Stimulated activated CD8-positive, alpha-beta memory T cell treated with anti-CD3 and anti-CD28 coated beads, Interleukin-15, amount 100 ng/mL, for 24 hours (primary cell): ENCODE measurements at places on chromosomes 2 and 18.

- DNase-seq, result no peak
Observed at GRCh38 chr2:170177950-170178781, at the start of gene MYO3B. Gene MYO3B (plus strand): TSS chr2:170178147. CDS start chr2:170178288, 141 bp downstream.

DNA sequence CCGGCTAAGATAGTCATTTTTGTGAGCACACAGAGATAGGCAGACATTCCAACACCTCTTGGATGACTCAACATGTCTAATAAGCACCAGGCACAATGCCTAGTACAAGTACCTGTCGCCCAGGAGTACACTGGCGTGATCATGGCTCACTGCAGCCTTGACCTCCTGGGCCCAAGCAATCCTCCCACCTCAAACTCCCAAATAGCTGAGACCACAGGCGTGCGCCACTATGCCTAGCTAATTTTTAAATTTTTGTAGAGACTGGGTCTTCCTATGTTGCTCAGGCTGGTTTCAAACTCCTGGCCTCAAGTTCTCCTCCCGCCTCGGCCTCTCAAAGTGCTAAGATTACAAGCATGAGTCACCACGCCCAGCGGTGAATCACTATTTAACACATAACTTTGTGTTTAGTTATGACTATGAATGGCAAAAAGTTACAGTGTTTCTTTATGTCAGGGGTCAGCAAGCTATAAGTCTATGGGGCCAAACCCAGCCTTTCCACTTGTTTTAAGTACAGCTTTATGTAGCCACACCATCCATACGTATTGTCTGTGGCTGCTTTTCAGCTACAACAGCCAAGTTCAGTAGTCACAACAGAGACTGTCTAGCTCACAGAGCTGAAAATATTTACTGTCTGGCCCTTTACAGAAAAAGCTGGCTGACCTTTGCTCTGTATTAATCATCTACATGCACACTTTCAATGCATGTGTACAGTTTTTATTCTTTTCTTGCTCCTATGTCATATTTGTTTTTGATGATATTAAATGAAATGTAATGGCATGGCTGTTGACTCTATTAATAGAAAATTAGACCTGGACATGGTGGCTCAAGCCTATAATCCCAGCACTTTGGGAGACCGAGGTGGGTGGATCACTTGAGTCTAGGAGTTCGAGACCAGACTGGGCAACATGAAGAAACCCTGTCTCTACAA lies 18.7 kb downstream of the ORC2 start:
- peak; percentile 19 for DNase-seq

- DNase-seq, result no peak
Observed at GRCh38 chr2:129765326-129765677, 214.2 kb upstream of the RAB6C start.

GRCh38 chr2:24822049-24822706 lies 29.0 kb downstream of the CENPO start:
- no peak for DNase-seq

DNA sequence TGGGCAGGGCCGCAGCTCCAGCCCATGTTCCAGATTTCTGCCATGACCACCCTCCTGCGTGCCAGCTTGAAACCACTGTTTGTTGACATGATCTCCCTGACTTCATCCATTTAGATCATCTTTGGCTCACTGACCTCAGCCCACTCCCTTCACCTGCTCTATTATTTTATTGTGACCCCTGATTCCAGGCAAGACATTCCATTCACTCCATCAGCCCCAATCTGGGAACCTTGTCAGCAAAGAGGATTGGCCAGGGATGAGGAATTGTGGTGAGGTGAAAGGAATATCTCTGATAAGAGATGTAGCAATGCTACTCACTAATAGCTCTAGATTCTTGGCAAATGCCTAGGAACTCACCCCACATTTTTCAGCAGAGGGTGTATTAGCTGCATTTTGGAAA lies 174.2 kb downstream of the TMEM247 start:
- no peak for DNase-seq

GRCh38 chr2:41204315-41204714 lies 752.4 kb upstream of the SLC8A1 start:
- DNase-seq, result no peak

DNA sequence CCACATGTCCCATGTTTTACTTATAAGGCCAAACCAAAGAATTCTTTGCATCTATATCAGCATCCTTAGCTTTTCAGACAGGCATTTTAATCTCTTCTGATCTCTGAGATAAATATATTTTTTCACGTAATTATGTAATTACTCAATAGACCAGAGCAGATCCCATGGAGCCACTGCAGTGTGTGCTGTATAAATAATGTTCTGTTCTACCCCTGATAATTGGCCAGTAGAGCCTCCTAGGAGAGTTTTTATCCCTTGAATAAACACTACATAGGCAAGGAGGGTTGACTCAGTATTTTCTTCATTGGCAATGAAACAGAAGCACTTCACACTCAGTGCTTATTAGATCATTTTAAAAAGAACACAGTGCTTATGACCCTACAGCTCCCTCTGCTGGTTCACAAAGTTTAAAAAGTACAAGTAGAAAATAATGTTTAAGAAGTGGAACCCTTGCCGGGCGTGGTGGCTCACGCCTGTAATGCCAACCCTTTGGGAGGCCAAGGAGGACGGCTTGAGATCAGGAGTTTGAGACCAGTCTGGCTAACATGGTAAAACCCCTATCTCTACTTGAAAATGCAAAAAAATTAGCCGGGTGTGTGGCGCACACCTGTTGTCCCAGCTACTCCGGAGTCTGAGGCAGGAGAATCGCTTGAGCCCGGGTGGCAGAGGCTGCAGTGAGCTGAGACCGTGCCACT lies 91.9 kb downstream of the PPP1R1C start:
- no peak for DNase-seq

GRCh38 chr2:67566958-67567635 lies 170.0 kb downstream of the ETAA1 start:
- no peak for DNase-seq

- DNase-seq, result no peak
Observed at GRCh38 chr2:2571301-2572150, 240.5 kb upstream of the MYT1L start.

DNA sequence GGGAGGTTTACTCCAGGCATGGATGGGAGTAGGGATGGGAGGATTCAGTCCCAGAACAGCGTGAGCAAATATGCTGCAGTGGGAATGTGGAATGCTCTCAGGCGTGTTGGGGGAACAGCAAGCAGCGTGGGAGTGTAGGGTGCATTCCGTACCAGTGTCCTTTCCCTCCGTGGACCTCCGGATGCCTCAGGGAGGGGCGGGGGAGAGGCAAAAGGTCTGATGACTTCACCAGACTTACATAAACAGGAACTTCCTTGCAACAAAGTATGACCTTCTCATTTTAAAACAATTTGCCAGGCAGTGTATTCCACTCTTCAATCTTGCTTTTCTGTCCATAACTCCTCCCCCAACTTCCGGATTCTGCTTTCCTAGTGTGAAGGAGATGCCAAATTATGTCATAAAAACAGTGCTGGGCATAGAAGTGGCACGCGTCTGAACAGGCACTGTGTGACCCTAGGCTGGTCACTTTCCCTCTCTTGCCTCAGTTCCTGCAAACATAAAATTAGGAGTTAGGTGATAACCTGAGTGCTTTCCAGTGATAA lies 36.9 kb downstream of the RPL37A start:
- DNase-seq, result no peak

- no peak for DNase-seq
Observed at GRCh38 chr2:232541961-232542714, 2.6 kb downstream of the CHRNG start.

DNA sequence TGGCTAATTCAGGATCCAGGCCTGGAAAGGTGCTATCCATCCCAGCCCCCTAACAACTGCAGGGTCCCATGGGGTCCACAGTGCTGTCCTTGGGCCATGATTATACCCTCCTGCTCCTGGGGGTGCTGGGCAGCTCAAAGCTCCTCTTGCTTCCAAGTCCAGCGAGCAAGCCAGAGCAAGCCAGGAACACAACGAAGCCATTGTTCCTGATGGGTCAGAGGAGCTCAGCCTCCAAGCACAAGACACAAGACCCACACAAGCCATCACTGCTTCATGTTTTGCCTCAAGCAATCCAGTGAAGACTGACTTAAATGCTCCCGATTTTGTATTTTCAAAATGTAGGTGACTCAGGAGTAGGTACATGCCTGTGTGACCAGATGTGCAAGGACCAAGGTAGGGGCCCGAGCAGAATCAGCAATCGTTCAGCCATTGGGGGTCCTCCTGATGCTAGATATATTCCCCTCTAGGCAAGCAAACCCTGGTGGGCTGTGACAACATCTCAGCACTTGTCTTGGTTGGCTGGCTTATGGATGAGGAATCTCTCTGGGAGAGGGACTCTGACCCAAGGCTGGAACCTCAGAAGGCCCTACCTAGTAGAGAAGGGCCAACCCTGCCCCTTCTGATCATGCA lies 90.8 kb downstream of the EPAS1 start:
- no peak for DNase-seq

DNA sequence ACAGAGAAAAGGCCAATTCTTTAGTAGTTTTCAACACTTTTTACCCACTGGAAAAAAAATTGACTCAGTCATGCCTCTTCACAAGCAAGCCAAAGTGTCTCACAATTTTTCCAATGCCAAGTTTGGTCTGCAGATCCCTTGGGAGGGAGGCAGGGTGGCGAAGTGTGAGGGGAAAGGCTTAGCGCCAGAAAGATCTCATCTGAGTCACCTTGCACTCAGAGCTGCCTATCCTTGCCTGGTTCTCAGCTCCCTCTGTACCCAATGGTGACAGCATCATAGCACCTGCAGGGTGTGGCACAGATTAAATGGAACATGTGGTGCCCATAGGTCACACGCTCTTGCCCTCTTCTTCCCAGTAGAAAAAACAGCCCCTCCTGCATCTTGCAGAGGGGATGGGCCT lies 55.2 kb upstream of the GYPC start:
- no peak for DNase-seq

GRCh38 chr2:40041422-40042382 lies 262.6 kb upstream of the THUMPD2 start:
- no peak for DNase-seq

GRCh38 chr18:72986103-72986502 lies 118.3 kb upstream of the NETO1 start:
- DNase-seq, result no peak

GRCh38 chr2:220849433-220849832 lies 722.7 kb downstream of the EPHA4 start:
- DNase-seq, result no peak

- DNase-seq, result no peak
Observed at GRCh38 chr2:189751080-189751658, 11.4 kb downstream of the OSGEPL1 start.

DNA sequence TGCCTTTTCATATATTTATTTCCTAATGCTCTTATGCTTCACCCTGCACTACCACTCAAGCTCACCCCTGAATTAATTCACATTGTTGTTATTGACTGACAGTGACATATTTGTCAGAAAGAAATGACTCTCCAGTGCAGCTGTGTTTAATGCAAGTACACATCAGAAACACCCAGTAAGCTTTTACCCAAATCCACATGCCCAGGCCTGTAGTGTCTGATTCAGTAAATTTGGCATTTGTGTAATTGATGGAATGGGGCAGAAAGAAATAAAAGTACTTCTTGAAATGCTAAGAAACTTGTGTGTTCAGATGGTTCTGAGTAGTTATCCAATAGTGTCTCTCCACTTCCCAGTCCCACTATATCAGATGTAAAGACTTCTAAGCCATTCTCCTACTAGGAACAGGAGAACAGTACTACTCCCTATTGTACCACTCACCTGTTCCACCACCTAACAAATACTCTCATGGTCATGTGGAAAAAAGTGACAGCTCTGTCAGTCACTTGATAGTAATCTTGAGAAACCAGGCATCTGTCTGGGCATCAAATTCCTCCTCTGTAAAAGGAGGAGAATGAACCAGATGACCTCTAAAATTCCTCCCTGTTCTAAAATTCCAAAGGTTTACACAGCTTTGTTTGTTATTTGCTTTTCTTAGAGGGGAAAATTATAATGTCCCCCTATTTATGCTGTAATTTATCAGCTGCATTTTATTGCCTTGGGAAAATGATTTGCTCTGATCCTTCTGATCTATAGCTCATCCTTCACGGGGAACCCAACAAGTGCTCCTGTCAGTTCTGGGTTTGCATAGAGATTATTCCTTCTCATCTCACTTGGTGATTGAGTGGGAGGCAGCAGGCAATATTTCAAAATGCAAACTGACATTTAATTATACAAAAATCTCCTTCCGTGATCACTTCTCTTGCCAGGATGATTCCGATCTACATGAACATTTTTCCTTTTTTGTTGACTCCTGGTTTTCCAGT lies 70.9 kb downstream of the ZNF385B start:
- no peak for DNase-seq

- no peak for DNase-seq
Observed at GRCh38 chr2:46326231-46326980, 29.2 kb downstream of the EPAS1 start.

DNA sequence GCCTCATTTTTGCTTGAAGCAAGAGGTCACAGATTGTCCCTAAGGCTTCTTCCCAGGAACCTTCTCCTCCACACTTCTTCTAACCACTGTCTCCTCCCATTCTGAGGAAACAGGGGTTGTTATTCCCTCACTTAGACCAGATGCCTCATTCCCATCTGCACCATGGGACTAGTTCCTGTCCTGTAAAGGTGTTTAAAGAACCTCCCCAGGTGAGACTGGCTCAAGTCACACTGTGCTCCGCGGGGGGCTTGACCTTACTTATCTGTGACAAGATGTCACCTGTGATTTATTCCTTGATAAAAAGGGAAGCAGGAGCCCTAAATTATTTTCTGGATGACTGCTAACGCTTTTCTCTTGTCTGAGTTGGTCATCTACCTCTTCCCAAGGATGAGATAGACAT lies 8.2 kb upstream of the CDH2 start:
- DNase-seq, result no peak

DNA sequence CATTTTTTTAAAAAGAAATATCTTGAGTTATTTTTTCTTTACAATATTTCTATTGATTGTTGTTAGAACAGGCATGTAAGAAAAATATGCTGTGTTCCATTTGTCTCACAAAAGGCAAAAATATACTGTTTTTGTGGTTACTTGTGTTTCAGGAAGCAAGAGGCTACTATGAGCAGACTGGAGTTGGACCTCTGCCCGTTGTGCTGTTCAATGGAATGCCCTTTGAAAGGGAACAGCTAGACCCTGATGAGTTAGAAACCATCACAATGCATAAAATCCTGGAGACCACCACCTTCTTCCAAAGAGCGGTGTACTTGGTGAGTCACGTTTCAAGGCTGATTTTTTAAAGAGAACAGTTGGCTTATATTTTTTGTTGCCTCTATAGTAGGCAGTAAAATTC lies 54.7 kb downstream of the UGGT1 start:
- no peak for DNase-seq

- DNase-seq, result no peak
Observed at GRCh38 chr2:131145040-131145439, 39.9 kb downstream of the PLEKHB2 start.

- DNase-seq, result no peak
Observed at GRCh38 chr18:75799449-75800330, 372.2 kb upstream of the SMIM21 start.

GRCh38 chr18:54043484-54044251 lies 180.8 kb downstream of the MBD2 start:
- no peak for DNase-seq

DNA sequence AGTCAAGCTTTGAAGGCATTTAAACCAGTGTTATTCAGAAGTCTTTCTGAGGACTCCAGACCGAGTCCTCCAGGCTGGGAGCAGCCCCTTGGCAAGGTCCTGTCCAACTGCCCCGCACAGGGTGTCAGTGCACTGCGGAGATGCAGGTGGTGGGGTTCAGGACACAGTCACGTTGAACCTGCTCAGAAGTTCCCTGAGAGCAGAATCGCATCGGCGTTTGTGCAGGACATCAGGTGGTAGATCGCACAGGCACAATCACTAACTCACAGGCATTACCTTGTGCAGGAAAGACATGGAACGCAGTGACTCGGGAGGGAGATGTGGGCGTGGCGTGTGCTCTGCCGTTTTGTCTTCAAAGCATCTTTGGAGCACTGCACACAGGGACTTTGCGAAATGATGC lies 10.4 kb downstream of the COPS9 start:
- no peak for DNase-seq
